ENCODE measurements at places on chromosomes 12 and 14.
A peak's percentile ranks its signal among the peaks of the same experiment; 100 is the strongest.

DNA sequence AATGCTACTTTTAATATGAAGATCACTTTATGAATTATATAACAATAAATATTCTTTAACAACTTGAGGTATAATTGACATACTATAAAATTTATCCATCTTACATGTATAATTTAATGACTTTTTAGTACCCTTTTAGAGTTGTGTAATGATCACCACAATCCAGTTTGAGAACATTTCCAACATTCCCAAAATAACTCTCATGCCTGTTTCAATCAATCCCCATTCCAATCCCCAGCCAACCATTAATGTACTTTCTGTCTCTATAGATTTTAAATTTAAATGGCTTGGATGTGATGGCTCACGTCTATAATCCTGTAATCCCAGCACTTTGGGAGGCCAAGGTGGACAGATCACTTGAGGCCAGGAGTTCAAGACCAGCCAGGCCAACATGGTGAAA is 23.5 kb upstream of the FRMD6 start:
- DNase-seq = no peak

GRCh38 chr12:123916729-123917128 is 55.9 kb downstream of the CCDC92 start:
- DNase-seq = no peak

DNA sequence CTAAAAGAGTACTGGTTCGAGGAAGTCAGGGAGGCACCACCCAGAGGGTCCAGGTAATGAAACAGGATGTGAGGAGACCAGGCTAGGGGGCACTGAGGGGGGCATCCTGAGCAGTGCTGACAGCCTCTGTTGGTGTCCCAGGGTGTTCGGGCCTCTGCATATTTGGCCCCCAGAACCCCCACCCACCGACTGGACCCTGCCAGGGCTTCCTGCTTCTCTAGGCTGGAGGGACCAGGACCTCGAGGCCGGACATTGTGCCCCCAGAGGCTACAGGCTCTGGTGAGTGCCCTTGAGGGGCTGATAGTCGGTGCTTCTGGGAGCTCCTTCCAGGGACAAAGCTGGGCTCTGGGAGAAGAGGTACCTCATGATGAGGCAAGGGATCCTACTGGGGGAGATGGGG is 2.6 kb downstream of the TROAP start:
- DNase-seq = peak; percentile 41

- no peak for DNase-seq
Observed at GRCh38 chr12:63792338-63792737, 12.6 kb downstream of the RXYLT1 start.

GRCh38 chr12:39006286-39006685 is 100.9 kb upstream of the CPNE8 start:
- DNase-seq = no peak

All from RWPE2 (cell line).